Mucosa of descending colon (tissue), 3 donors: ENCODE measurements at places on chromosomes 13 and 19. TPM values are rescaled to one million over a fixed set of nuclear protein-coding genes. Genes with fewer than 3 reads are reported as not detected.
A peak's percentile ranks its signal among the peaks of the same experiment; 100 is the strongest.

DNA sequence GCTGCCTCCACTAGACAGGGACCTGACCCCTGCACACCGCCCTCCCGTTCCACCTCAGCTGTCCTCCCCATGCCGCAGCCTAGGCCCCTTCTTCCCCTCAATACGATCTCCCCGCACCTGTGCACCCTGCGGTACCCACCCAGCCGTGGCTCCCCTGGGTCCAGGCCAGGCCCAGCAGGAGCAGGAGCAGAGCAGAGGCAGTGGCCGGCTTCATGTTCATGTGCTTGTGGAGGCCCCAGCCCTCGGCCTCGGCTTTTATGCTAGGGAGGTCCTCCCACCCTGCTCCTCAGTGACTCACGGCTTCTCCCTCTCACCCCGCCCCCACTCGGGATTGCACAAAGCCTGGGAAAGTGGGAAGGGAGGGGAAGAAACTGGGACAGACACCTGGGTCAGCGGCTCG is 11.4 kb upstream of the KRTDAP start:
- no peak for DNase-seq

- DNase-seq = no peak
Observed at GRCh38 chr13:46404733-46405100, 17.7 kb upstream of the RUBCNL start.

DNA sequence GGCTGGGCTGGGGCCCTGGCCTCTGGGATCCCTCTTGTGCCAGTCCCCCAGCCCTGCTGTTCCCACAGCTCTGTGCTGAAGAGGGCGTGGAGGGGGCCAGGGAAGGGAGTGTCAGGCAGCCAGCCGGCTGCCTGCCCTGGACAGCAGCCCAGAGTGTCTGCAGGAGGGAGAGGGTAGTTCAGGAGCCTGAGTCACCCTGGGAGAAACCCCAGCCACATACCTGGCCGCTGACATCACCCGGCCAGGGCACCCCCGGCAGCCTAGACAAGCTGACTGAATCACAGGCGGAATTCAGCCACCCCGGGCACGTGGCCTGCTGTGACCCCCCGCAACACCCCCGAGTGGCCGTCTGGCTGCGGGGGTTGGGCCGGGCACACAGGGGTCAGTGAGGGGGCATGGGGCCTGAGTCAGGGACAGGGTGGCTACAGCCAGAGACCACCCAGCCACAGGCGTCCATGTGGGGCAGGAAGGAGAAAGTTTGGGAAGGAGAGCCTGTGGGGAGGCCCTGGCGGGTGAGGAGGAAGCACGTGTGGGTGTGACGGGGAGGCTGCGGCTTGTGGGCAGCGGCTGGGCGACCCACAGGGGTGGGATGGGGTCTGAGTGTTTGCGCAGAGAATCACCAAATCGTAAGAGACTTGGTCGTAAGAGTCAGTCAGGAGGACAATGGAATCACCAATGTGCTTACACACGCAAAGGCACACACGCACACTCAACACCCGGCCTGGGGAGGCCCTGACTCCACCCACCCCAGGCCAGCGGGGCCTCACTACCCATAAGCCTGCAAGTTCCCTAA is 11.9 kb upstream of the FOSB start:
- DNase-seq = peak; percentile 93

- no peak for DNase-seq
Observed at GRCh38 chr13:96696389-96696900, 297.8 kb downstream of the OXGR1 start.

DNA sequence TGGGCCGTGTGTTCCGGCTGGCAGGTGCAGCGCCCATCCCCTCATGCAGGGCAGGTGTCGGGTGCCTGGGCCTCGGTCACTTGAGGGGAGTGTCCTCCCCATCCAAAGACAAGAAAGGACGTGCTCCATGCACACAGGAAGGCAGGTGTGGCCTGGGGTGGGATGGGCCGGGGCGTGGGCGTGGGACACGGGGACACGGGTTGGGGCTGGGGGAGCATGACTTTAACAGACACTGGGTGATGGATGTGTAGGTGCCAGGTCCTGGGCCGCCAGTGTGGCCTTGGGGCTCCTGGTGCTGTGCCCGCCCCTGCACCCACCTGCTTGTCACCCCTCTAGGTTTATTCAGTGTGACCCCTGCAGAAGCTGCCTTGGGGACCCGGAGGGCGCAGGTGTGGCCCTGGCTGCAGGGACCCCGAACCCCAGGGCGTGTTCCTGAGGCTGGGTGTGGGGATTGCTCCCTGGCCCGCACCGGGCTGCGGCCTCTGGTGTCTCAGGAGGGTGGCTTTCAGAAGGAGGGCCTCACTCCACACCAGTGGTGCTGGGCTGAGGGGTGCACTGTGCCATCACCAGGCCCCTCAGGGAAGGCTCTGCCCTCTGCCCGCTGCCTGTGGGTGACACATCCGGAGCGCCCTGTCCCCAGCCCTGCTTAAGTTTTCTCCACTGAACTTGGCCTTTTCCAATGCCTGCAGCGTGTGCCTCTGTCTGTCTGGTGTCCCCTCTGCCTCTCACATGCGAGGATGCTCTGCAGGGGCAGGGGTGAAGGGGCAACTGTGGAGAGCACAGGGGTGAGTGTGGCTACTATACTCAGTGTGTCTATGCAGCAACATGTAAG is 5.2 kb downstream of the TMEM255B start:
- no peak for DNase-seq

- no peak for DNase-seq
Observed at GRCh38 chr19:10417541-10418234, 2.6 kb upstream of the PDE4A start.

DNA sequence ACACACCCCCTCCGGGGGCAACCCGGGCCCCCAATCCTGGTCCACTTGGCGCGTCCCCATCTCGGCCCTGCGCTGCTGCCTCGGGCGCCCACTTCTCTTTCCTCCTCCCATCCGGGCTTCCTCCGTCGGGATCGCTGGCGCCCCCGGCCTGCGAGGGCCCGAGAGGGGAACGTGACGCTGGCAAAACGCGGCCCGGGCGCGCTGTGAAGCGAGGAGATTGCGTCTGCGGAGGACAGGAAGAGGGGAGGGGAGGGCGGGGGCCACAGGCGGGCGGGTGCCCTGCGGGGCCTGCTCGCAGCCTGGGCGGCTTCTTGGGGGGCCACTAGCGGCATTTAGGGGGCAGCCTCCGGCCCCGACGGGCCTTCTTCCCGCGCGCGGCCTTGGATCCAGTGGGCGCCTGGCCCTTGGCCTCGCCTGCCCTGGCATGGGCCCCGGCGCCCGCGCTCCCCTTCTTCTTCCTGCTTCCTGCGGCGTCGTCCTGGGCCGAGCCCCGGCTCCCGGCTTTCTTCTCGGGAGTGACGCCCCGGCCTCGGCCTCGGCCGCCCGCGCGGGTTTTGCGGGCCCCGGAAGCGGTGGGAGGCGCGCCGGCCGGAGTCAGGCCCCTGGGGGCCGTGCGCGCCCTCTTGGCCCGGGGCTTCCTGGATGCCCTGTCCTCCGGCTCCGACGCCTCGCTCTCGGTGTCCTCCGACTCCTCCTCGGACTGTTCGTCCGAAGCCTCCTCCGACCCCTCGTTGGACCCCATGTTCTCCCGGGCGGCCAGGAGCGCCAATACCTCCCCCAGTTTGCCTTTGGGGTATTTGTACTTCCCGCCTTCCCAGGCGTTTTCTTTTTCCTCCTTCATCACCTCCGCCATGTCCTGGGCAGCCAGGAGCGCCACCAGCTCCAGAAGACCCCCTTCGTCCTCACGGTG is 2.2 kb downstream of the PNMA8B start:
- DNase-seq = no peak

GRCh38 chr19:6693056-6693471 is 23.1 kb upstream of the TNFSF14 start:
- no peak for DNase-seq

DNA sequence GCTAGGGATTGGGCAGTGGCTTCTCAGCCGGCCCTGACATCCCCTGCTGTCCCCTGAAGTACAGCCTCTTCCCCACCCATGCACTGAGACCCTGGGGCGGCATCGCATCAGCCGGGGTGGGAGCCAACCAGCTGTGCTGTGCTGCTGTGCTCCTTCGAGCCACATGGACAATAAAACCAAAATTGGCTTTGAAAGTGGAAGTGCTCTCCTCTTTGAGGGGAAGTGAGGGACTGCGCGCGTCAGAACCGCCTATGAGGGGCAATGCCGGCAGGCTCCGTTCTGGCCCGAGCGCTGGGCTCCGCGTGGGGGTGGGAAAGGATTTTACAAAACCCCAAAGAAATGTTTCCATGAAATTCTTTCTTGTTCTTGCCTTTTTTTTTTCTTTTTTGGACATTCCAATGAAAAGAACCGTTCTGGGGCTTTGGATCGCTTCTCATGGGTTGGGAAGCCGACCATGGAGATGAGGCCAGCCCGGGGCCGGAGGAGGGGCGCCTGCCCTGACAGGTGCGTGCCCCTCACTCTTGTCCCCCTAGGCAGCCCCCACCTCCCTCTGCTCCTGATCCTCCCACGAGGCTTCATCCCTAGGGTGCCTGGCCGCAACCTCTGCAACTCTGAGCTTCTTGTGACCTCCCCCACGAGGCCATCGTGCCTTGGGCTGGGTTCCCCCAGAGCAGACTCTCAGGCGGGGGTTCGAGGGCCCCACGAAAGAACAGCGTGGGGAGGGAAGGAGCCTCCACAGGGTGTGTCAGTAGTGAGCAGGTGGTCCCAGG is 22.6 kb downstream of the KLHL26 start:
- DNase-seq = peak; percentile 23

DNA sequence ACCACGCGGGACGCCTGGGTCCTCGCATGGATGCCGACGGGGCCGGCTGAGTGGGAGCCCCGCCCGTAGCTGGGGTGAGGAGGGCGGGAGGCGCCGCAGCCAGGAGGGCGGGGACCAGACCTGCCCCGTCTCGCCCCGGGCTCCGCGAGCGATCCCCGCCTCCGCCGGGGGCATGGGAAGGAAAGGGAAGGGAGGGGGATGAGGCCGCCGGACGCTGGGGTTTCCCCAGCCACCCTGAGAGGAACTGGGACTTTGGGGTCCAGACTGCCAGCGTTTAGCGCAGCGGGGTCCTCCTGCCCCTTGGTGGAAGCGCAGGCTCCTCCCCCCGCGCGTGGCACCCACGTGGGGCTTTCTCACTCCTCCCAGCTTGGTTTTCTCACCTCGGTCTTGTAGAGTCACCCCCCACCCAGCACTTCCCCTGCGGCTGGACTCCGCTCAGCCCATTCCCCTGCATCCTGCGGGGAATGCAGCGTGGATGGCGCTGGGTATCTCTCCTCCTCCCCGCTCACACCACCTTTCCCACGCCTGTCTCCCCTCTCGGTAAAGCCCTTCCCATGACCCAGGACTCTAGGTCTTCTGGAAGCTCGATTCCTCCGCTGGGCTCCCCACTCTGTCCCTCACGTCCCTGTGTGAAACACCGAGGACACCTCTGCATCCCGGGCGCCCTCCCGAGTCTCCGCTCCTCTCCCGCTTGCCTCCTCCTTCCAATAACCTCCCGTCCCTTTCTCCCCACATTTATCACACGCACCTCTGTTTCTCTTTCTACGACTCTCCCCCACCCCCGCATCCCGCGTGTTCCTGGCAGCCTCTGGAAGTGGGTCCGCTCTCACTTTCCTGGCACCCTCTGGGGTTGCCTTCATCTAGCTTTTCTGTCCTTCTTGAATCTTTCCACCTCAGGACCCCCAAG is 2.1 kb downstream of the TGFB1 start:
- peak; percentile 91 for DNase-seq

DNA sequence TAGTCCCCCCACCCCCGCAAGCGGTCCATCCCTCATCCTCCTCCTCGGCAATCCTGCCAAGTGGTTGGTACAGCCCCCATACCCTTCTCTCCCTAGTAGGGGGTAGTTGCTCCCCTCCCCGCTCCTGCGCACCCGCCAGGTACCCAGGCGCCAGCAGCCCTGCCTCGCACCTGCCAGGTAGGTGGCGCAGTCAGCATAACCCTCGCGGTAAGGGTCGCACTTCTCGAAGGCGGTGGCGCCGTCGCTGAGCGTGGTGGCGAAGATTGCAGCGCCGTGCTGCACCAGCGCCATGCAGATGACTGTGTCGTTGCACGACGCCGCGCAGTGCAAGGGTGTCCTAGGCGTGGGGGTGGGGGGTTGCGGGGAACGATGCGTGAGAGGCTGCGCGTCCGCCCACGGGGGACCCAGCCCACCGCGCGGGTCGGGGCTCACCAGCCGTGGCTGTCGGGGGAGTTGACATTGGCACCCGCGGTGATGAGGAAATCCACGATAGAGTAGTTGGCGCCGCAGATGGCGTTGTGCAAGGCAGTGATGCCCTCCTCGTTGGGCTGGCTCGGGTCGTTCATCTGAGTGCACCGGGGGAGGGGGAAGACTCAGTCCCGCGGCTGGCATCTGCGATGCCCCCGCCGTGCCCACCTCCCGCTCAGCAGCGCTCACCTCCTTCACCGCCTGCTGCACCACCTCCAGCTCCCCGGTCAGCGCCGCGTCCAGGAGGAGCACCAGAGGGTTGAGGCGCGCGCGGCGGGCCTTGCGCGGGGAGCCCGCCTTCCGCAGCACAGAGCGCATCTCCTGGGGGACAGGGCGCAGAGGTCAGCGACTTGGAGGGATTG is 15.2 kb upstream of the ERCC2 start:
- no peak for DNase-seq

GRCh38 chr13:46613409-46614049 is 60.6 kb downstream of the LRCH1 start:
- DNase-seq = no peak

DNA sequence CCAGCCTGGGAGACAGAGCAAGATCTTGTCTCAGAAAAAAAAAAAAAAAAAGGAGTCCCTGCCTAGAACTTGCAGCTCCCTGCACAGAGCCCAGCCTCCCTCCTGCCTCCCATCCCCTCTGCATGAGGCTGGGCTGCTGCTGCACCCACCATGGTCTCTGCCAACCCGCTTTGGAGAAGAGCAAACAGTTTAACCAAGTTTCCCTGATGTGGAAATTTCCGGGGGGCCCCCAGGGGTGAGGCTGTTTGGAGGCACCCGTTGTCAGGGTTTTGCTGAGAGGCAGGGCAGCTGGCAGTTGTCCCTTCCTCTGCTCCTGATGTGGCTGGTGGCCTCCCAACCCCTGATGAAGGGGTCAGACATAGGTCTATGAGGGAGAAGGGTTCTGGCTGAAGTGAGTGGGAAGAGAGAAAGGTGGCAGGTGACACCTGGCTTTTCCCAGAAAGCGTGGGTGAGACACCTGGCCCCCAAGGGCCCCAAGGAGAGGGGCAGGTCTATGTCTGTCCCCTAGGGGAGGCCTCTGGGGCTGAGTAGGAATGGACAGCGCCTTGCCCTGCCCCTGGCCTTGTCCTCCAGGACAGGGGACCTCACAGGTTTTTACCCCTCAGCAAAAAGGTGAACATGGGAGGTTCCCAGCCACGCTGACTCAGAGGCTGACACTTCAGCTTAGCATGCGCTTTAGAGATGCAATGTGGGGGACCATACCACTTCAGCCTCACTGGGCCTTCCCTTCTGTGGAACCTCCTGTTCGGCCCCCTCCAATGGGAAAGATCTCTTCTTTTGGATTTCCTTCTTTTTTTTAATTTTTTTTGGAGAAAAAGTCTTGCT is 5.5 kb downstream of the LRP3 start:
- no peak for DNase-seq

The NAPA gene
- 109 TPM for total RNA-seq

The RASGRP4 gene
- 0.55 TPM for total RNA-seq

The CRLF1 gene
- total RNA-seq = 6.6 TPM

The SAFB2 gene
- 122 TPM for total RNA-seq

The LYPD3 gene
- total RNA-seq = 0.23 TPM

The ZNF571 gene
- total RNA-seq = 6.0 TPM

The DCT gene
- total RNA-seq = 0.10 TPM

The PGLYRP2 gene
- total RNA-seq = not detected

The CDX2 gene
- 113 TPM for total RNA-seq

The ENOX1 gene
- 9.8 TPM for total RNA-seq

The FOSB gene
- 1.6 TPM for total RNA-seq

The HSH2D gene
- 23.0 TPM for total RNA-seq

The FAM124A gene
- total RNA-seq = 15.2 TPM

The SLC5A5 gene
- total RNA-seq = not detected

The CCL25 gene
- not detected for total RNA-seq

The MAG gene
- total RNA-seq = not detected

The CATSPERD gene
- not detected for total RNA-seq

The AP2S1 gene
- 141 TPM for total RNA-seq

The IFNL1 gene
- total RNA-seq = not detected

The TUBGCP3 gene
- 44.8 TPM for total RNA-seq

The DENND1C gene
- 4.7 TPM for total RNA-seq
